Hematopoietic multipotent progenitor cell (in vitro differentiated cells): ENCODE measurements at places on chromosomes 6 and 20. TPM values are rescaled to one million over a fixed set of nuclear protein-coding genes. Genes with fewer than 3 reads are reported as not detected.

RNF5 gene
- total RNA-seq: 29.1 TPM

ZC3H12D gene
- 3.8 TPM for total RNA-seq

CNR1 gene
- under 0.01 TPM for total RNA-seq

CDH26 gene
- total RNA-seq: 8.1 TPM

SMIM26 gene
- 92.6 TPM for total RNA-seq

LY6G6D gene
- total RNA-seq: 1.6 TPM

RAB44 gene
- 10.5 TPM for total RNA-seq

EPPIN gene
- not detected for total RNA-seq

METTL24 gene
- 3.0 TPM for total RNA-seq

PLCB1 gene
- total RNA-seq: 20.7 TPM

PTK6 gene
- under 0.01 TPM for total RNA-seq

BPIFB2 gene
- total RNA-seq: not detected

GRCh38 chr6:15398633-15399275 lies 152.9 kb downstream of the JARID2 start:
- no peak for DNase-seq

DNA sequence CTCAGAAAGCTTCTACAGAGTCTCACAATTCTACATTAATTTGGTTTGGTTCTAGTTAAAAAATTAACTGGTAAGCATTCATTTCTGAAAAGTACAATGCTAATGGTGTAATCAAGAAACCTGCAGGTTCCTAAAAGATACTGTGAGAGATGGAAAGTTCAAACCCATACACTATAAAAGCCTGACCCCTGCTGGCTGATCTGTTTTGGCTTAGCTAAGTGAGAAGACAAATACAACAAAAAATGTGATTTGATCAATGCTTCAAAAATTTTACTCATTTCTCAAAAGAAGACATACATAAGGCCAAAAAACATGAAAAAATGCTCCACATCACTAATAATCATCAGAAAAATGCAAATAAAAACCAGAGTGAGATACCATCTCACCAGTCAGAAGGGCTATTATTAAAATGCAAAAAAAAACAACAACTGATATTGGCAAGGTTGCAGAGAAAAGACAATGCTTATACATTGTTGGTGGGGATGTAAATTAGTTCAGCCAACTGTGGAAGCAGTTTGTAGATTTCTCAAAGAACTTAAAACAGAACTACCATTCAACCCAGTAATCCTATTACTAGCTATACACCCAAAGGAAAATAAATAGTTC lies 102.8 kb downstream of the MOXD1 start:
- DNase-seq: peak; percentile 81

DNA sequence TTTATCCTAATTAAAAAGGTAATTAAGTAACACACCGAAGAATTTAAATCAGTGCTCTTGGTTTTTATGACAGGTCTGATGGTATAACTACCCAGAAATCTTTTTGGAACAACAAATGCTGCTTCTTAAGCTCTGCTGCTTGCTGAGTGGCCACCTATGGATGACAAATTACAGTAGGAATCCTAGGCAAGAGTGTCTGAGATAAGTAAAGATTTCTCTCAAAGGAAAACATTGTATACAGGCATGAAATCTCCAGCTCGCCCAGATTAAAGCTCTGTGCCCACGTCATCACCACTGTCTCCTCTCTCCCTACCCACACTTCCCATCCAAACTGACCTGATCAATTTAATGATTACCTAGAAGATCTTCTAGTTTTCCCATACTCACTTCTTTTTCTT lies 1083.0 kb upstream of the MAP3K7 start:
- no peak for DNase-seq

DNA sequence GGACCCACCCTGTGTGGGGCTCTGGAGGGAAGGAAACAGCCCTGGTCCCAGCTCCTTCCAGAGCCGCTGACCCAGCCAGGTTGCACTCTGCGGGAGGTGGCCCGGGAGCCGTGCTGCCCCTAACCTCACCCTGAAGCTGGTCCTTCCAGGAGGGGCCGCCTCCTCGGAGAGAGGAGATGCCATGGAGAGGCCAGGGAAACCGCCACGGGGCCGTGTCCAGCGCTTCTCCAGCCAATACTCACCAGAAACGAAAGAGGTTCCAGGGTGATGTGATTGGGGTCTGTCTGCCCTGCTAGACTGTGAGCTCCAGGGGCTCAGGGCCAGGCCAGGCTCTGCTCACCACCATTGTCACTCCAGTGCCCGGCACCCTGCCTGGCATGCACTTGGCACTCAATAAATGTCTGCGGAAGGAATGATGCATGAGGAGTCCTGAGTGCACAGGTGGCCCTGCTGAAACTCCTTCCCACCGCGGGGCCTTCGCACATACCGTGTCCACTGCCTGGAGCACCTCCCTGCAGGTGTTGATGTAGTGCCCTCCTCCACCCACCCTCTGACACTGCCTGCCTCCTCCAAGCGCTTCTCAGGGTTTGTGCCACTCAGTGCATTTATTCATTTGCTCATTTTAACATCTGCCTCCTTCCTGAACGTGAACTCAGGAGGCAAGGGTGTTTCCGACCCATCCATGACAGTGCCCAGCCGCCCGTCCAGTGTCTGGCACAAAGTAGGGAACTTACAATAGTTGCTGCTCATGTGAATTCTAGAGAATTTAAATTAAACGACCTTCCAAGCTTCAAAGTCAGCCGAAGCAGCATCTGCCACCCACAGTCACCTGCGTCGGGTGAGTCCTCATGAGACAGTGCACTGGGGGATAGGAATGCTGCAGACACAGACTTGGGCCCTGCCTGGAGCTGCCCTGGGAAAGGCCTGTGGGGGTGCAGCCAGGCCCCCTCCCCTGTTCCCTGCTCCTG lies 30.3 kb downstream of the RBM38 start:
- DNase-seq: no peak

DNA sequence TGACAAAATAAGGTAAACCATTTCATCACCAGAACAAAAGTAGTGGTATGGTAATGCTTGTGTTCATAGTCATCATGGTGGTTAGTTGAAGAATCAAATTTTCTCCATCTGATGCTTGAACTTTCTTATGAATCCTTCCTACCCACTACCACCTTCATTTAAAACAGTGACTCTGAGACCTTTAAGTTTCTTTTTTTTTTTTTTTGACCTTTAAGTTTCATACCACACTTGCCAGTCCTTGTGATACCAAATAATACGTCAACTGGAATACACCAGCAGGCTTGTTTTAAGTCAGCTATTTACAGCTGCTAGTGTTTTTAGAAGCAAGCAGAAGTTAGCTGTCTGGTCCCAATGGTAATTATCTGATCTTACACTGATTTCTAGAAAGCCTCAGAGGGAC lies 413.4 kb upstream of the SOX4 start:
- no peak for DNase-seq

GRCh38 chr6:125834348-125834747 lies 43.6 kb downstream of the NCOA7 start:
- DNase-seq: no peak

DNA sequence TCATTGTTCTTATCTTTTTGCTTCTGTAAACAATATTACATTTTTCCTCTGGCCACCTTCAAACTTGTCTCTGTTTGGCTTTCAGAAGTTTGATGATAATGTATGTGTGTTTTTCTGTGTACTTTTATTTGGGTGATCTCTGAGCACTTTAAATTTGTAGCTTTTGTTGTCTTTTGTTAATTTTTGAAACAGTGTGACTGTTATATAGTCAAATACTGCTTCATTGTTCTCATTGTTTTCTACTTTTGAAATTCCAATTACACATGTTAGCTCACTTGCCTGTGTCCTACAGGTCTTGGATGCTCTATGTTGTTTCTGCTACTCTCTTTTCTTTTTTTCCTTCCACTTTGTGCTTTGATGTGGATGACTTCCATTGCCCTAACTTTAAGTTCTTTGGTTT lies 460.1 kb upstream of the KHDRBS2 start:
- DNase-seq: no peak

DNA sequence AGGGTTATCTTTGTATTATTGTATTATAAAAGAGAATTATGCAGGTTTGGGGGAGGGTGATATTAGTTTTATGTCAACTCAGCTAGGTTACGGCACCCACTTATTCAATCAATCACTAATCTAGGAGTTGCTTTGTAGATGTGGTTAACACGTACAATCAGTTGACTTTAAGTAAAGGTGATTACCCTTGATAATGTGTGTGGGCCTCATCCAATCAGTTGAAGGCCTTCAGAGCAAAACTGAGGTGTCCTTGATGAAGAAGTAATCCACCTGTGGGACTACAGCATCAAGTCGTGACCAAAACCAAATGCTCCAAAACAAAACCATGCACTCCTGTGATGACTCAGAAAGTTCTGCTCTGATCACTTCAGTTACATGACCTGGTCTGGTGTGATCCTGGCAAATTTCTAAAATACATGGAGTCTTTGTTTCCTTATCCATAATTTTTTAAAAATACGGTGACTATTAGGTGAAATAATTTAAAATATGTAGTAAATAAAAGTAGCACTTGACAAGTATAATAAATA lies 114.1 kb downstream of the IYD start:
- no peak for DNase-seq

GRCh38 chr6:26065952-26066380 lies 21.3 kb upstream of the HFE start:
- DNase-seq: peak; percentile 81

DNA sequence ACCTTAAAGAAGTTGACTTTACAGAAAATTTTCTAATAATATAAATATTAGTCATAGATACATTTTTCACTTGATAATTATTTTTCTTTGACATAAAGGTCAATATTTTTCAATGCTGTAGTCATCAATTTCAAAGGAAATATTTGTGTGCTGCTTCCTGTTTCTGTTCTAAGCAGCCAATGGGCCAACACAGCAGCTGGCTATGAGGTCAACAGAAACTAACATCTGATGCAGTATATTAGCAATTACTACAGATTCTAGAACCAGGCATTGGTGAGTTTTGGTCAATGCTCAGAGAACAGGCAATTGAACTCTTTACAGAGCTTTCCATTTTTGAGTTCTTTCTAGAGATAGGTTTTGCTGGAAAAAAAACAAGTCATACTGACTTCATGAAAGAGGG lies 669.6 kb upstream of the NRSN1 start:
- DNase-seq: no peak

DNA sequence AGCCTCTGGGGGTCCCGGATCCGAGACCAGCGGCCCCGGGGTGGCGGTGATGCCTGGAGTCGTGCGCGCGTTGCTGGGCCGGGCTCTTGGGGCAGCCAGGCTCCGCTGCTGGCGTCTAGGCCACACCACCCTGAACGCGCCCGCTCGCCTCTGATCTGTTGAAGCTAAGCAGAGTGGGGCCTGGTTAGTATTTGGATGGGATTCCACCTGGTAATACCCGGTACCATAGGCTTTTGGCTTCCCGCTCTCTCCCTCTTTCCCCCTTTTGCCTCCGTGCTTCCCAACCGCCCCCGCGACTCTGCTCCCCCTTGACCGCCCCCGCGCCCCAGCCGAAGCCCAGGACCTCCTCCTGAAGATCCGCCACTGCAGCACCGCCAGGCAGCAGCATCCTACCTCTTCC lies 1383.5 kb upstream of the DEFB115 start:
- DNase-seq: peak; percentile 58

DNA sequence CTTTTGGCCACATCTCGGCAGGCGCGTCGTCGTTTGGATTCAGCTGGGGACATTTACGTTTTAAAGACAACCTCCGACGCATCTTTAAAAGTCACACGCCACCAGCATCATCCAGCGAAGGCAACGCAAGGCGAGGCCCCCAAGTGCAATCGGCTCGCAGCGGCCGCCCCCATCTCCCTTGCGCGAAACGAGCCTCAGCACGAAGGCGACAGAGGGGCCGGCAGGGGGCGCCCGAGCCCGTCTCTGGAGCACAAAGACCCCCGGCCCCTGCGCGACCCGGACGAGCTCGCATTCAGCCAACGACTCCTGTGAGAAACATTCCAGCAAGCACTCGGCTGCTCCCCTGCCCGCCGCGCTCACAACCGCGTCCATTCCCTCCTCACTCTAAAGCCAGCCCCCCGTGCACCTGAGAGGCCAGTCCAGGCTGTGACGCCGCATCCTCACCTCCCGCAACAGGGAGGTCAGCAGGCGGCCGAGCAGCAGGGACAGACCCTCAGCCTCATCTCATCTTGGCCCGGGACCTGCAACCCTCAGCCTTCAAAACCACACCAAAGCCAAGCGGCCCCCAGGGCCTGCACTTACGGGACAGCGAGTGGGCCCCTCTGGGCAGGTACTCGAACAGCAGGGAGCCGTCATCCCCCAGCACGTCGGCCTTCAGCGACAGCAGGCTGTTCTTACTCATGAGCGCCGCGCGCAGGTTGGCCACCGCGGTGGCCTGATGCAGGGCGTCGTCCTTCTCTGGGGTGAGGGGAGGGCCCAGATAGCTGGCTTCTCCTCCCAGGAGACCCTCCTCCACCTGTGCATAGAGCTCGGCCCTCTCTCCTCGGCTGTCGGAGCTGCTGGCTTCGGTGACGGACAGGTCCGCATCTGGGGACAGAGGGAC lies 35.8 kb downstream of the SLC2A4RG start:
- DNase-seq: peak; percentile 41

DNA sequence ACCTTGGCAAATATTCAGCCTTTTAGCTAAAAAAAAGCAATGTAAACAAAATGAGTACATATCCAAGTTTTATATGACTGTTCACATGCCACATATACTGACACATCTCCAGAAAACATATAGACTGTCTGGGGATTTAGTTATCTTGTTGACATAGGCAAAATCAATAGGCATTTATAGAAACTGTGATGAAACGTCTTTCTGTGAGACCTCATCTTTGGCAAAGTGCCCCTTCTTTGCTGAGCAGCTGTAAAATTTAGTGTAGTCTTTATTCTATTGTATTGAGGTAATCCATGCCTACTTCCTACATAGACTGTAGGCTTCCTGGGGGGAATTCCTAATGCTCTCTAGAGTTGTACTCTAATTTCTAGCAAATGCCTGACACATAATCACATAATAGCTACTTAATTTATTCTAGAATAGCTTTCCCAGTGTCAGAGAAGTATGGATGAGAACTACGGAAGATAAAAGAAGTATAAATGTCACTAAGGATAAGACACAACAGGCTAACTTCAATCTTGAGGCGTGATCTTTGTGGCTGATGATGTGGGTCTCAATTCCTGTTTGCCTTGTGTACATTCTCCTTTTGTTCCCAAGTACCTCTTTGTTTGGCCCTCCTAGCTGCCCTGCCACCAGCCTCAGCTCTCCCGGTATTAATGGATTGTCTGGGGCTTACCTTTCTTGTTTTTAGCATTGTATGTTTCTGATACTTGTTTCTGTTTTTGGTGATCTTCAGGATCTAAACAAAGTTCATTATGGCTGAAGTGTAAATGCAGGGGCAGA lies 30.6 kb downstream of the PTCHD4 start:
- DNase-seq: no peak

GRCh38 chr6:6826961-6827360 lies 238.4 kb downstream of the LY86 start:
- DNase-seq: no peak

- DNase-seq: no peak
These were observed 45.6 kb upstream of the CHRNA4 start for GRCh38 chr20:63406617-63407245.

- no peak for DNase-seq
These were observed 273.2 kb downstream of the CDC5L start for GRCh38 chr6:44660561-44661220.

DNA sequence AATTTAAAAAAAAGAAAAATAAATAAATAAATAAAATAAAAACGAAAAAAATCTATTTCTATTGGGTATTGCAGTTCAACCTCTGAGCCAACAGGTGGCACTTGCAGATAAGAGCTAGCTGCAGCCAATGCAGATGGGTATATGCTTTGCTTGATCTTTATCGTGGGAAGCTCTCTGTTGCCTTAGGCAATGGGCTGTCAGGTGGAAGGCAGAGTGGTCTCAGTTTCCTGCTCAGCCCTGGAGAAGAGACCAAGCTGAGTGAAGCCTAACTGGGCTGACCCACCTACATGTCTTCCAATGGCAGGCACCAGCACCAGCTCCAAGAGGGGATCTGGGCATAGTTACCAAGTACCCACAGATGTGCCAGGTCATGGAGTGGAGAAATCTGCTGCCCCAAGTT lies 95.0 kb downstream of the AK9 start:
- DNase-seq: peak; percentile 22
